Brain (organoid and tissue), 16 donors: ENCODE measurements at places on chromosomes 4 and X.
A peak's percentile ranks its signal among the peaks of the same experiment; 100 is the strongest.

- no peak for DNase-seq
These were observed 78.6 kb downstream of the CAMK2D start for GRCh38 chr4:113682730-113683537.

GRCh38 chr4:42513748-42514492 lies 116.6 kb downstream of the SHISA3 start:
- DNase-seq = no peak

DNA sequence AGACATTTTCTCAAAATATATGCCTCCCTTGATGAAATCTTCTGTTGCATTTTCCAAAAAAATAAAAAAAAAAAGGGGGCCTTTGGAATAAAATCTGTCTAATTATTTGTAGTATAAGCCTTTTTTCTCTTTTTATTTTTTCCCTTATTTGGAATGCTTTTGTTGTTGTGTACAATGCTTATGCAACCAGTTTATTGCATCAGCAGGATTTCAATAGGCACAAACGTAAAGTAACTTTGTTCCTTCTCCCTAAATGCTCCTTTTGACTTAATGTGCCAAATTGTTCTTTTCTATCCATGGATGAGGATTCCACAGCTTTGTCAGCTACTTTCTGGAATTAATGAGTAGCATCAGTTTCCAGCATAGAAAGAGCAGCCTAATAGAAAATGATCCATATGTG lies 59.6 kb upstream of the HPGD start:
- no peak for DNase-seq

DNA sequence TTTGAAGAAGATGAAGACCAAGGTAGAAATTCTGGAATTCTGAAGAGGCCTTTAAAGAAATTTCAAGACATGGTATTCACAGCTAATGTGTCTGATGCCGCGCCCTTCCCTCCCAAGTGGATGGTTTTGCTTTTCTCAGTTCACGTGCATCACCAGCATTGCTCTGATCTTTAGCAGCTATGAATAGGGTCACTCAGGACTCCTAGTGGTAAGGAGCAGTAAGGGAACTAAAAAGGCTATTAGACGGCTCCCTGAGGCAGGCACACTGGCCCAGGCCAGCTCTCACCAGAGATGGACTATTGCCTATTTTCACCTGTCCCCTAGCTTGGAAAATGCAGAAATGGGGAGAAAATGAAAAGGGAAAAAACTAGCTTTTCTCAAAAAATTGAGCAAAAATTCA lies 447.5 kb upstream of the RASGEF1B start:
- no peak for DNase-seq

GRCh38 chr4:25033526-25033925 lies 2.8 kb upstream of the LGI2 start:
- DNase-seq = peak; percentile 78

GRCh38 chr4:5722328-5722727 lies 11.3 kb downstream of the EVC start:
- DNase-seq = no peak

- no peak for DNase-seq
These were observed 89.7 kb downstream of the TET2 start for GRCh38 chr4:105236202-105236915.

GRCh38 chrX:43566170-43566569 lies 89.9 kb upstream of the MAOA start:
- no peak for DNase-seq

DNA sequence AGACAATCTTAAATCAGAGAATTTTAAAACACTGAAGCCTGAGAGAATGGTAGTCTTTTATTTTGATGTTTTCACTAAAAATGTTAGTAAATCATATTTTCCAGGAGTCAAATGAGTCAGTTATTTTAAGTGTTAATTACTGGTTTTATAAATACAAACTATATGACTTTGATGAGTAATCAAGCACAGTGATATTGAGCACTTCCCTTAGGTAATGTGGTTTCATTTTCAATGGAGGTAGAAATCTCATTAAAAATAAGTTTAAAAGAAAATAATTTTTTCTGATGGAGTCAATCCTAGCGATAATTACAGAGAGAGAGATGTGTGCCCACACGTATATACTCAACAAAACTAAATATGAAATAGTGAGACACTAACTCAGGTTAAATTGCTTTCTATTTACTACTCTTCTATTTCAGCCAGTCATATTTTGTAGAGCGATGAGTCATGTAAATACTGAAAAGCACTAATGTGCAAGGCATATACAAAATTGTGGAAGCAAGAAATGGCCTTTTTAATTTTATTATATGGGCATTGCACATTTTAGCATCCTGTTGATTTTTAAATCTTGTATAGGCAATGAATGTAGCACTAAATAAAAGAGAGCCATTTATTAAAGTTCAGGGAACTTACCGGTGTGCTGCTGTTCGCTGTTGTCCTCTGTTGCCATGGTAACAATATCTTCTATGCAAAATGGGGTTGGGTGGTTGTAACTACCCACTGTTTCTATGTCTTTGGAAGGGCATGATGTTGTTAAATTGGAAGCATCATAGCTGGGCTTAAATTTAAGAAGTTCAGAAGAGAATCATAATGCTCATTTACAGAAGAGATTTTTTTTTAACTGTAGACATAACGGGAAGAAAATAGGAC lies 513.7 kb downstream of the TLL1 start:
- peak; percentile 51 for DNase-seq

GRCh38 chrX:25941087-25941486 lies 197.1 kb upstream of the MAGEB18 start:
- no peak for DNase-seq

DNA sequence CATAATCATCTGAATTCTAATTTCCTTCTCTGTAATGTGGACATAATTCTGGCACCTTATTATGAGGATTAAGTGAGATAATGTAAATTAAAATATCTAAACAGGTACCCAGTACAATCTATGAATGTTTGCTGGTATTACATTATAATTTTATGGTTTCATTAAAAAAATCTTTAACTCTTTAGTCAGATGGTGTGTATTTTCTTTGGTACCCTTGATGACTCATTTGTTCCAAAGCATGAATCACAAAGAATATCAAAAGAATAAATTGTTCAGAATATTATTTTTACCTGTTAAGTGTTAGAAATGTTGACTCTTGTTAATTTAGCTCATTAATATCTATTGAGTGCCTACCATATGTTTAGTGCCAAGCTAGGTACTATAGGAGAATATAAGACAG lies 74.3 kb downstream of the SNX25 start:
- no peak for DNase-seq

DNA sequence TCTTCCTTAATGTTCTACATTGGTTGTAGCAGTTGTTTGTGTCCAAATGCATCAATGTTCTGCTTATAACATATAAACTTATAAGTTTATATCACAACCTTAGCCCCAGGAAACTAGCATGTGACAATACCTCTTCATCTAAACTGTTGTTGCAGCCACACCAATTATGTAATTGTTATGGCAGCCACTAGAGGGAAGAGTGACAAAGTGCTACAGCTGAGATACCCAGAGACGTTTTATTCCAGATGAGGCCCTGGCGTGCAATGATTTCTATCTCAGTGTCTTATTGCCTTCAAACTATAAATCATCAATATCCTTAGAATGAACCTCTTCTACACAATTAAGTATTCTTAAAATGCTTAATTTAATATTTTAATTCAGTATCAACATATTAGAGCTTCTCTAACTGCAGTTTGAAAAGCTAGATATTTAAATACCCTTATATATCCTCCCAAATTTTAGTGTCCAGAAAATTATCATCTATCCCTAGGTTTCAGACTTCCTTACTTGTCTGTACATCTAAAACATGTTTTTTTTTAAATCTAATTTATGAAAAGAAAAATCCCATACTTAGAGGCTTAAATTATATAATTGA lies 171.6 kb downstream of the PCDH10 start:
- DNase-seq = peak; percentile 39

GRCh38 chr4:27176400-27176799 lies 315.8 kb downstream of the STIM2 start:
- DNase-seq = peak; percentile 70

DNA sequence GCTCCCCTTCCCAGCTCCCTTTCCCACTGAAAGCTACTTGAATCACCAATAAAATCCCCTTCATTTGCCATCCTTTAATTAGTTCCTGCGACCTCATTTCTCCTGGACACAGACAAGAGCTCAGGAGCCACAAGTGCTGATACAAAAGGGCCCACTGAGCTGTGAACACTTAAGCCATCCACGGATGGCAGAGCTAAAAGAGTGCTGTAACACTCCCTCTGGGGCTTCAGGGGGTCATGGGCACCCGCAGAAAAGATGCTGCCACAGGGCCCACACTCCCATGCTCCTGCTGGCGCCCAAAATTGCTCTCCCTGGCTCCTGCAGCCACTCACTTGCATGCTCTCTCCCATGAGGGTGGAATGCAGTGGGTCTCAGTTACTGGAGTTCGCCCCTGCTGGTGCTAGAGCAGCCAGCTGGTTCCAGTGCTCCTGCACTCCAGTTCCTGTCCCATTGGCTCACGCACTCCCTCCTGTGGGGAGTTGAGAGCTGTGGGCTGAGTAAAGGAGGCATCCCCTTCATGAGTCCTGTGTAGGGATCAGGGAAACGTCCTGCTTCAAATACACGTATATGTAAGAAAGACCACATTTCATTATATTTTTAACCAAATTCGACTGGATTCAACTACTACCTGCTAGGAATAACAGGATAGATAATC lies 1291.0 kb downstream of the ARAP2 start:
- no peak for DNase-seq

- DNase-seq = no peak
These were observed 85.1 kb downstream of the USP46 start for GRCh38 chr4:52574036-52574435.

GRCh38 chr4:102174719-102175189 lies 170.5 kb downstream of the SLC39A8 start:
- no peak for DNase-seq

DNA sequence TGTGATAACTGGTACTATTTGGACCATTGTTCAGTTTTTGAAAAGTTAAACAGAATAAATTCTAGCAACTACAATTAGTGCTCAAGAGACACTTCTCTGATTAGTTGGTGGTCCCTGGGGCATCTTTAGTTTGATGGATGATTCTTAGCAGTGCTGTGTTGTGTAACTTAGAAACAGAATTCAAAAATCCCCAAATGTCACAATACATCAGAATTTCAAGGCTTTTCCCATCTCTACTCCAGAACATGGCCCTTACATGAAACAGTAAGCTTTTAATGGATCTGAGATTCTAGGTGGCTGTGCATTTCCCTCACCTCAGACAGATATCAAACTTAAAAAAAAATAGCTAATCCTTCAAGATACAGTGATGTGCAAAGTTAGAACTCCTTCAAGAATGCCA lies 104.4 kb upstream of the CXCL13 start:
- no peak for DNase-seq

DNA sequence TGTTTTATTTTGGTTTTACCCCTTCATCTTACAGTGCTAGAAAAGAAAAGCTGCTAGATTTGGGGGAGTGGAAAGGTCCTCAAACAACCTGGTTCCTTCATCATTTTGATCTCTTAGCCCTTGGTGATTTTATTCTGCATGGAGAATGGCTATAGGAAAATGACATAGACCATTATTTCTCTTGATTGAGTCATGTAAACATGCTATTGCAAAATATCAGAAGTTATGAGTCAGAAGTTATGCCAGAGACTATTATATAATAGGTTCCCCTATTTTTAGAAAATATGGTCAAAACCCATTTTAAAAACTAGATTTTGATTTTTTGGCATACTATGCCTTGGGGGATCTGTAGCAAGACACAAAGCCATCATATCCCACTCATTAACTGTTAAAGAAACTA lies 83.7 kb upstream of the FAM9C start:
- DNase-seq = no peak

- DNase-seq = no peak
These were observed 400.8 kb upstream of the SLIT2 start for GRCh38 chr4:19850909-19851308.

DNA sequence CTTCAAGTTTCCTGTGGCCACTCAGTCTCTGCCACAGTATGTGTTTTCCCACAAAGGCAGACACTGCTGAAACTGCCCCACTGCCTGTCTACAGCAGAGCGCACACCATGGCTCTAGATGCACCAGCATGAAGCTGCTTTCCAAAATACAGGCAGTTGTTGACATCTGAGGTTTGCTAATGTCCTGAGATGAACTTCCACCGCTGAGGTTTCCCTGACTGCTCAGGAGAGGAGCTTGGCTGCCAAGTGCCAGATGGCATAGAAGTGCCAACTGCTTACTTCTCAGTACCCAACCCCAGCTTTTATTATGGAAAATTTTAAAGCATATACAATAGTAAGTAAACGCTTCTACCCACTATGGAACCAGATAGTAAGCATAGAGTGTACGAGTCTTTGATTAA lies 61.0 kb upstream of the EXOC1L start:
- no peak for DNase-seq

DNA sequence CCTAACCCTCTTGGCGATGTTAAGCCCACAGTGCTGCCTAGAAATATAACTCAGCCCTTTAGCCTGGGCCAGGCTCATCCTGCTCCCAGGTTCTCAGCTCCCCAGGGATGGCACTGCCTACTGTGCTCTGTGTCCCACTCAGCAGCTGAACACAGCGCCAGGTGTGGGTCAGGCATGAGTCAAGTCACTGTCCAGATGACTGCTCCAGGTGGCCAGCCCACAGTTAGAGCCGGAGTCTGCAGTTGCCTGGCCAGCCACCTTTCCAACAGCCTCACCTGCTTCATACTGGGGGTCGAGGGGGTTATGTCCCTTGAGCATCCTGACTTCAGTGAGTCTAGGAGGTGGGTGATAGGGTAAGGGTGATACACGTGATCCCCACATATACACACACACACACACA lies 48.4 kb downstream of the TBC1D14 start:
- no peak for DNase-seq

DNA sequence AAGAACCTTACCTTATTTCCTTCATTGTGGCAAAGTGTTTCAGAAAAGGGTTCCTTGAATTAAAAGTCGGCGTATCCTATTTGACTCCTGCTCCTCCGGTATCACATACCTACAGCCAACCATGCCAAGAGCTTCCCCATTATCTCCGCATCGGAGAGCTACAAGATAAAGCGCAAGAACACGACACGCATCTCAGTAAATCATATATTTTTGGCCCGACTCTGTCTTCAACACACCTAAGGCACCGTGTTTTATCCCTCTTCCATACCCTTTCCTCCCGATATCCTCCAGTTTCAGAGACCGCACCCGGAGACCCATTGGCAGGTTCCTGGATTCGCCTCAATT lies 497 bp upstream of the THAP9 start:
- no peak for DNase-seq

DNA sequence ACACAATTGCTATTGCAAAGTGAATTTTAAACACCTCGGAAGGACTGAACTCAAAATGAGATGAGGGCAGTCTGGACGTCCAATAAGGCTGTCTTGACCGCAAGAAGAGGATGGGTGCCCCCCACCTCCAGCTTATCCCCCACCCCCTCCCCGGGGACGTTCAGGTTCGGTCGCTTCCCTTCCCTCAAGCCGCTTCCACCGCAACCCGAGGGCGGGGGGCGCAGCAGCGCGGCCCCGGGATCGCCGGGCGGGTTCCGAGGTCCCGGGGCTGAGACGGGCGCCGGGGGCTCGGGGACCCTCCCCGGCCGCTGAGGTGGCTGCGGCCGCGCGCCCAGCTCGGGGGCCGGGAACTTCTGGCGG lies 480 bp downstream of the USP46 start:
- peak; percentile 38 for DNase-seq

DNA sequence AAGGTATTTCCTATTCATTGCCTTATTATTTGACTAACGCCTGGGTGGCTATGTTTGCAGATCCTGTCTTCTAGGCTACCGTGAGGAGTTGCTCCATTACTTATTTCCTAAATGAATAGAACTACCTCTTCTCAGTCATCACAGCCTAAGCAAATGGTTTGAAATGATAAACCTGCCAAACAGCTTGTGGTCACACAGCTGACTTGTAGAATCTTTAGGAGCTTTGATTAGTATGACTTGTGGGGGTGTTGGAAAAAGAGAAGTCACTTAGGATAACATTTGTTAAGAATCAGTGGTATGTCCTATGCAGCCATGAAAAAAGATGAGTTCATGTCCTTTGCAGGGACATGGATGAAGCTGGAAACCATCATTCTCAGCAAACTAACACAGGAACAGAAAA lies 169.3 kb downstream of the PPARGC1A start:
- DNase-seq = no peak
